Retina (tissue), 1 donor: ENCODE measurements at places on chromosomes 6 and 20.

- no peak for DNase-seq
Measured at GRCh38 chr20:47708140-47708807, 77.0 kb downstream of the SULF2 start.

DNA sequence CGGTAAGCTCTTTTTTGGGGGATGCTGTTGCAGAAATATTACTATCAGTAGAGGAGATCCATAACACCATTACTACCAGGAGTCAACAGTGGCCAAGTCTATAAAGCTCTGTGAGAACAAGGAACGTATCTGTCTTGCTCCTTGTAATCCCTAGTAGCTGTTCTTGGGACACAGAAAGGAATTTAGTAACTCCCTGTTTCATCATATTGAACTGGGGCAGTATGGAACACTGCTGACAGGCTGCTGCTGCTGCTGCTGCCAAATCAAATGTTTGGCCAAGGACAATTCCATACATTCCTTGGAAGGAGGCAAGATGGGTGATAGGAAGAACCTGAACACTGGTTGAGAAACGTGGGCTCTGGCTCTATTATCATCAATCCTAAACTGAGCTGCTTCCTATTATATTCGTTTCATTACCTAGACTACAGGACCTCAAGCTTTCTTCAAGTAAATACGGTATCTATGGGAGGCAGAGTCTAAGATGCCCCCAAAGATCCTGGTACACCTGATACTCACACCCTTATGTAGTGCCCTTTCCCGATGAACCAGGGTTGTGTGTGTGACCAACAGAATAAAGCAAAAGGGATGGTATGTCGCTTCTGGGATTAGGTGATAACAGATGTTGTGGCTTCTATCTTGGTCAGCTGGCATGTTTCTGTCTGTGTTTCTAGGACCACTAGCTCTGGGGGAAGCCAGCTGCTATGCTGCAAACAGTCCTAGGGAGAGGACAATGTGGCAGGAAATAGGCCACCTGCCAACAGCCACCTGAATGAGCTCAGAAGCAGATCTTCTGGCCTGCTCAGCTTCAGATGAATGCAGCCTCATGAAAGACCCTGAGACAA, 39.5 kb downstream of the ELOVL5 start:
- no peak for DNase-seq

- no peak for DNase-seq
Measured at GRCh38 chr6:52410979-52411378, 9.2 kb upstream of the EFHC1 start.

DNA sequence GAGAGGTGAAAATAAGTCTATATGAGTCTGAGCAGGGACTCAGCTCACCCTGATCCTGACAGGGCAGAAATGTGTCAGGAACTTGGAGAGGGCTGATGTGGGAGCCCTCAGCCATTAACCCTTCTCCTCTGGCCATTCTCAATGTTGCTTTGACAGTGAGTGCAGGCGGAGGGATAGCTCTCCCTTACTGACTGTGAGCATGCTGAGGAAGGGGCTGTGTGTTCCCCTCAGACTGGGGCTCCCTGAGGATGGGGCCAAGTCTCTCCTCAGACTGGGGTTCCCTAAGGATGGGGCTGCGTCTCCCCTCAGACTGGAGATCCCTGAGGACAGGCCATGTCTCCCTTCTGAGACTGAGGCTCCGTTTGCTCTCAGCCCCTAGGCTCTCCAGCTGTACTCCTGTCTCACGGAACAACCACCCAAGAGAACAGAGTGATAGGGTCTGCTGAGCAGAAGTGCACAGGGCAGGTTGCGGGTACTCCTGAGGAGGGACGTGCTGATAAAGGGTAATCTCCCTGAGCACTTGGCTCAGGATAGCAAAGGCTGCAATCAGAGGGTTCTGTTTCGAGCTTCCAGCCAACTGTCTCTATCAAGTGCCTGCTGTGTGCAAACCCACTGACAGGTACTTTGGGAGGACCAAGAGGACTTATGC, 141.0 kb downstream of the MRPL14 start:
- DNase-seq, result no peak

DNA sequence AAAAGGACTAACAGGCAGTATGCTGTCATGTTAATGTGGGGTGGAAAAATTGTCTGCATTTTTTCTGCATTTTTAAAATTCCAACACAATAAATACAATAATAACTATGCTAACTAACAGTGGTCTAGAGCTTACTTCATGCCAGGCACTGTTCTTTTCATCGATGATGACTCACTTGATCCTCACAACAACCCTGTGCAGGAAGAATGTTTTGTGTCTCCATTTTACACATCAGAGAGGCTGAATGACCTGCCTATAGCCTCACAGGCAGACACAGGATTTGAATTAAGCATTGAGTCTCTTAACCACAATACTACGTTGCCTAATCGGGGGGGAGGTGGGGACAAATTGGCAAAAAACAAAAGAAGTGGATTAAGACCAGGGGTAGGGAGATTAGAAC, 26.9 kb upstream of the FANCE start:
- DNase-seq, result no peak

- DNase-seq, result no peak
Measured at GRCh38 chr20:2000285-2000684, 6.4 kb upstream of the PDYN start.

DNA sequence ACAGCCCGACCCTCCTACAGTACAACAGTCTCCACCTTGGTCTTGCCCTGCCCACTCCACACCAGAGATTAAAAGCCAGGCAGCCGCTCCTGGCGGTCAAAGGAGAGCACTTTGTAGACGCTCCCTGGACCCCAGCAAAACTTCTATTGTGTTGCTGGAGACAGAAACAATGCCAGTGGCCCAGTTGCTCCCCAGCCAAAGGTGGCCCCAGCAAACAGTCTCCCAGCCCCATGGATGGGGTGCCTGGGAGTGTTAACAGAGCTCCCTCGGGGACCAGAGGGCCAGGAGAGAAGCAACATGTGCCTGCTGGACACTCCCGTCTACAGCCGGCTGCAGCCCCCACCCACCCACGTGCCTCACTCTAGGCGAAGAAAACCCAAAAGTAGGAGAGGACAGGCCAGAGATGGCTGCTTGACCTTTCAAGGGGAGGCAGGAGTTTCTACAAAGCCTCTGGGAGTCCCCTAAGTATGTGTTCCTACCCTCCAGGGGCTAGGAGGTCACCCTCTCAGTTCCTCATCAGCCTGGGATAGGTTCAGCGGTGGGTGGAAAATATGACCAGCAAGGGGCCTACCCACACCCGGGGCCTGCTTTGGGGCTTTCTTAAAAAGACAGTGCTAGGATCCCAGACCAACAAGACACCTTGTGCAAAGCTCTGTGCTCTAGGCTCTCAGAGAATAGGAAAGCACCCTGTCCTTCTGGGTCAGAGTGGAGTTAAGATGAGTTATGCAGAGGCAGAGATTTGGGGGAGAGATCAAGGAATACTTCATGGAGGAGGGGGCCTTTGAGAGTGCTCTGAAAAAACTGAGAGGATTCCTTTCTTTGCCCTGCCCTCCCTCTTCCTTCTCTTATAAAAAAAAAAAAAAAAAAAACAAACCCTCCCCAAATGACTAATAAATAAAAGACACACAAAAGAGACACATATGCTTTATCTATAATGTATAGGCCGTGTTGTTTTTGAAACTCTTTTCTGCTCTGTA, 19.0 kb upstream of the PREX1 start:
- peak; percentile 78 for DNase-seq
